ENCODE measurements at places on chromosomes 1 and 21.

- DNase-seq = no peak
Observed at GRCh38 chr1:29900104-29900679, 663.9 kb downstream of the PTPRU start.

DNA sequence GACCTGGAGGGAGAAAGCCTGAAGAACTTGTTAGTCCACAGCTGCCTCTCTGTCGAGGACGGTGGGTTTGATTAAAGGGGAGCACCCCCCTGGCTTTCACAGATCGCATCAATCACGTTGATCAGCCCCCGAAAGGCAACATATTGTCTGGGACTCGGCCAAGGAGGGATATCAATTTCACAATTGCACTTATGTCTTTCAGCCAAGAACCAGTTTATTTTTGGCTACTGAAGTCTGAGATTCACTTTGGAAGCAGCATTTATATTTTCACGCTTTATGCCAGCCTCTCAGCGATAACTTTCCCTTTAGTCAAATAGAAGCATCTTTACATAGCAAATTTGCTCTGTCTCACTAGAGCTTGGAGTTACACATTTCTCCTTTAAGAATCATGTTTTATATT lies 253.2 kb upstream of the RRP15 start:
- DNase-seq = no peak

DNA sequence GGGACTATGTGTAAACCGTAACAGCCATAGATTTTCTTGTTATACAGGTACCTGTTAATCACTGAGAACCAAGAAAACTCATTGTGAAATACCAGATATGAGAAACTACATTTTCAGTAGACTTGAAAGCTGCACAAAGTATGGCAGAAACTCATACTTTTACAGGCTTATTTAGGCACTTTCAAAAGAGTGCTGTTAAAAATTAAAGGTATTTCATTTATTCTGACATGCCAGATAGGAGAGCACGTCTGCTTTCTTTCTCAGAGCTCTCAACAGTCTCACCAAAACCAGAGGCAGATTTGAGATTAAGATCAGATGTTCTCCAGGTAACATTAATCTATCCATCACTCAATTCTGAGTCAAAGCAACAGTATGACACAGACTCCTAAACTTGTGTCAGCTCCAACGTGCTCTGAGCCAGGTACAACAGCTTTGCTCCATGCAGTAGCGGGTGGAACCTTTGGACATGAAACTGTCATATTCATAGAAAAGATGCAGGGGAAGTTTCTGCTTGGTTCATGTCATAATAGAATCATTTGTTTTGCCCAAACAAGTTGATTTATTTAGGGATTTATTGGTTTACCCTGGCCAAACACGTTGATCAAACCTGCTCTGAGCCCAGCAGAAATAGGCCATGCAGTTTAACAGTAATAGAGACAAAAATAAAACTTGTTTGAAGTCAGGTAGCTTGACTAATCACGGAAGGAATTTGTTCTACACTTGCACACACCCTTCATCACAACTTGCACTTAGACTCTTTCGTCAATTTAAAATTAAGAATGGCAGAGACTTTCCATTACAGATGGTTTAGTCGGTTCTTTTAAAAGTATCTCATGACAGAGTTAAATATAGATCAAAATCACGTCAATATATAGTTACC lies 20.8 kb upstream of the TSNAX start:
- DNase-seq = no peak

- DNase-seq = no peak
Observed at GRCh38 chr1:180494370-180494769, 8.0 kb downstream of the ACBD6 start.

DNA sequence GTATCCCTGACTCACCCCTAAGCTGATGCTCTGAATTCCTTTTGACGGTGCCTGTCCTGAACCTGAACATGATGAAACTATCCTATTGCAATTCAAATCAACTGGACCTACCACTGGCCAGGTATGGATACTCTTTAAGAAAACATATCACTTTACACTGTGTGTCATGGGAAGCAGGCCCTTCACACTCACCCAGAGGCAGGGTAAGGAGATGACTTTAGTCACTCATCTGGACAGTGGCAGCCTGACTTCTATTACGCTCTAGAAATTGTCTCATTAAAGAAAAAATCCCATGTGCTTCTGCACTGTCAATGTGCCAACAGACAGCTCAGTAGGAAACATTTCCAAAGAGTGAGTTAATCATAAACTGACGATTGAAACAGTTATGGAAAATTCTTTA lies 94.3 kb downstream of the VAV3 start:
- DNase-seq = no peak

DNA sequence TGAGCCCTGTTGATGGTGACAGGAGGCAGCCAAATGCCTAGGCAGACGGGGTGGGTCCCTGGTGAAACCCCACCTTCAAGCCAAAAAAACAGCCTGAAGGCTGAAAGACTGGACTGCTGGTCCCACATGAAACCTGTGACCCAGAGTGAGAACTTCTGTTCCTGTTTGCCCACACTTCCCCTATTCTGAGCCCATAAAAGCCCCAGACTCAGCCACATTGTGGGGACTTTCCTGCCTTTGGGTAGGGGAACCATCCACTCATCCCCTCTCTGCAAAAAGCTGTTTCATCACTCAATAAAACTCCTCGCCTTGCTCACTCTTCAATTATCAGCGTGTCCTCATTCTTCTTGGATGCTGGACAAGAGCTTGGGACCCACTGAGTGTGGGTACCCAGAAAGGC lies 25.2 kb downstream of the HTR6 start:
- no peak for DNase-seq
